ENCODE measurements at places on chromosomes 11 and 22. TPM values are rescaled to one million over a fixed set of nuclear protein-coding genes. Genes with fewer than 3 reads are reported as not detected.

SC5D gene
- total RNA-seq = 31.5 TPM

- DNase-seq = no peak
Observed at GRCh38 chr22:30783021-30783420, 88.3 kb downstream of the OSBP2 start.

GRCh38 chr11:82356316-82356715 is 377.3 kb downstream of the FAM181B start:
- DNase-seq = no peak

- DNase-seq = no peak
Observed at GRCh38 chr11:68497761-68498160, 37.2 kb downstream of the PPP6R3 start.

BTG4 gene
- total RNA-seq = not detected

DNA sequence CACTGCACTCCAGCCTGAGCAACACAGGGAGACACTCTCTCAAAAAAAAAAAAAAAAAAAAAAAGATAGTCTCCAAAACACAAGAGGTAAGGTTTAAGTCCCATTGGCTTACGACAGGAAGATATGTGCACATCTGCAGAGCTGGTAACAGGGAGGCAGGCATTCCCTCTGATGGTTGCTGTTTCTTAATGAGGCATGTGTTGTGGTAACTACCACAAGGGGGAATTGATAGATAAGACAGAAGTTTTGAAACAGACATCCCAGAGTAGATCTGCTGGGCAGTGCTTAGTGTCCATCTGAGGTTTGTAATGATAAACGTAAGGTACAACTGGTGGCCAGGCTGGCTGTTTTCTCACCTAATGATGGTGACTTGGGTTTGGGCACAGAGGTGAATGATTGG is 4.7 kb downstream of the EIF1AD start:
- no peak for DNase-seq

- no peak for DNase-seq
Observed at GRCh38 chr11:65047581-65048422, 6.8 kb downstream of the SAC3D1 start.

GRCh38 chr22:49301398-49302149 is 526.1 kb downstream of the BRD1 start:
- no peak for DNase-seq

DNA sequence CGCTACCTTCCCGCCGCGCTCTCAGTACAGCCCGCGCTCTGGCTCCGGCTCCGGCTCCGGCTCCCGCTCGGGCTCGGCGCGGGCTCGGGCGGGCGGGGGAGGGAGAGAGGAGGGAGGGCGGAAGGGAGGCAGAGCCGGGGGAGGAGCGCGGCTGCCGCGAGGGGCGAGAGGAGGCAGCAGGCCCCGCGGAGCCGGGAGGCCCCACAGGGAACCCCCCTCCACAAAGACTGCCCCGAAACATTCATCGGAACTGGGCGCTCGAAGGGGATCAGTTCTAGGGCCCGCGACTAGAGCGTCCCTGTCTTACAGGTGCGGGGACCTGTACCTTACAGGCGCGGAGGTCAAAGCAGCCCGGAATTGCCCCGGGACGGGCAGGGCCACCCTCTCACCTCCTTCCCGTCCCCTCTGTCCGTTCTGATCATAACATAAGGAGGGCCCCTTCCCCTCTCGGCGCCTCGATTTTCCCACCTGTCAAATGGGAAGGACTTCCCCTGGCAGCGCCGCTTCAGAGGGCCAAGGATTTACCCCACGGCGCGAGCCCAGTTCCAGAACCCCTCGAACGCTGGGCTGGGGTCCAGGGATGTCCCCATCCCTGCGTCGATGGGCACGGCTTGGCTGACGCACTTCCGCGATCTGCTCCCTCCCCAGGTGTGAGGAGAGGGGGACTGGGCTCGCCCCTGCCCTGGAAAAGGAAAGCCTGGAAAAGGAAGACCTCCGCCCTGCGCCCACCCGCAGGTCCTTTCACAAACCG is at the start of gene SHISA8:
SHISA8 (minus strand) TSS at position 40 of the 751 bp plus-strand sequence. CDS start 407 bp downstream, outside the sequence.
- peak; percentile 64 for DNase-seq

GRCh38 chr11:110763249-110764011 is 51.2 kb upstream of the ARHGAP20 start:
- peak; percentile 52 for DNase-seq

DNA sequence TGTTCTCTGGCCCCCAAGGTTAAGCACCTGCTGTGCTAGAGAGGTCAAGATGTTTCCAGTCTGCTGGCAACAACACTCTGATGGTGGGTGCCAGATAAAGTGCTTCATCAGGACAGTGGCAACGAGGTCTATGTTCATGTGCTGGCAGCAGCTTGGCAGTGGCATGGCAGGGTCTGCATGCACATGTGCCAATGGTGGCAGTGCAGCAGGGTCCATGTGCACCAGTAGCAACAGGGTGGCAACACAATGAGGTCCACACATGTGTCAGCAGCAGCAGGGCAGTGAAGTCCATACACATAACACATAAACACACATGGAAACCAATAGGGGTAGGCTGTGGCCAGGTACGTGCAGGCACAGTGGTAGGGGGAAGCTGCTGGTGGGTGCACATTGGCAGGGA is 48.4 kb upstream of the FAR1 start:
- no peak for DNase-seq

GRCh38 chr11:31442086-31442485 is 67.3 kb downstream of the IMMP1L start:
- no peak for DNase-seq

YPEL4 gene
- 0.68 TPM for total RNA-seq

- no peak for DNase-seq
Observed at GRCh38 chr22:23437779-23438178, 142.3 kb downstream of the IGLL1 start.

GRCh38 chr22:41513391-41513790 is 30.9 kb downstream of the POLR3H start:
- no peak for DNase-seq

BLID gene
- not detected for total RNA-seq

PISD gene
- 111 TPM for total RNA-seq

POU2AF1 gene
- total RNA-seq = 1.4 TPM

TYR gene
- total RNA-seq = not detected

GRCh38 chr11:79208126-79208525 is 232.7 kb downstream of the TENM4 start:
- DNase-seq = no peak

DNA sequence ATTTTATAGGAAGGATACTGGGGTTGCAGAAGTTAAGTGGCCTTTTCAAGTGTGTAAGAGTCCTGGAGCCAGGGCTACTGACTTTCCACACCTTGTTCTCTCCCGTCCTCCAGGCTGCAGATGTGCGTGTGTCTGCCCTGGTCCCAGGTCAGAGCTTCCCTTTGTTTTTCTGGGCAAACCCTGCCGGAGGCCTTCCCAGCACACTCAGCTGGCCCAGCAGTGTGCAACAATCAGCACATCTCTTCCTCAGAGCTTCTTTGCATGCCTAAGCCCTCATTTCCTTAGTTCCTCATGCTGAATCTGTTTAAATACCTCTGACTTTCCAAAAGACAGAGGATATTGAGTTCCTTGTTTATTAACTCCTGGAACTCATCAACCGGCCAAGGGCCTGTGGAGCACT is 80.6 kb downstream of the KCNJ1 start:
- DNase-seq = no peak

GRCh38 chr11:73233211-73233610 is 15.1 kb downstream of the P2RY2 start:
- no peak for DNase-seq

NAALAD2 gene
- 0.55 TPM for total RNA-seq

DNA sequence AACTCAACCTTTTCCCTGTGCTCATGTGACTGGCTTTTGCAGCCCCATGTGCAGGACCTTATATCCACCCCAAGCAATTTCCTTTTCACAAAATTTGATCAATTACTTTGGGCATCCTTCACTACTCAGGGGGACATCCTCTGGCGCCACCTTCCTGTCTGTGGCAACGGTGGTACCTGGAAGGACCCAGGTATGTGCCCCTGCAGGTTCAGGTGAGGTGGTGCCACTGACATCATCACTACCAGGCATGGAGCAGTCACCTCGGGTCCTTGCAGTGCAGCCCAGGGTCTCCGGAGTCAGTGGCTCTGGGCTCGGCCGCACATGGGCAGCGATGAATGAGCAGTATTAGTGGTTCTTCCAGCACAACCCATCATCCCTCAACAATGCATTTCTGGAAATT is 37.7 kb upstream of the B3GAT1 start:
- DNase-seq = no peak

DNA sequence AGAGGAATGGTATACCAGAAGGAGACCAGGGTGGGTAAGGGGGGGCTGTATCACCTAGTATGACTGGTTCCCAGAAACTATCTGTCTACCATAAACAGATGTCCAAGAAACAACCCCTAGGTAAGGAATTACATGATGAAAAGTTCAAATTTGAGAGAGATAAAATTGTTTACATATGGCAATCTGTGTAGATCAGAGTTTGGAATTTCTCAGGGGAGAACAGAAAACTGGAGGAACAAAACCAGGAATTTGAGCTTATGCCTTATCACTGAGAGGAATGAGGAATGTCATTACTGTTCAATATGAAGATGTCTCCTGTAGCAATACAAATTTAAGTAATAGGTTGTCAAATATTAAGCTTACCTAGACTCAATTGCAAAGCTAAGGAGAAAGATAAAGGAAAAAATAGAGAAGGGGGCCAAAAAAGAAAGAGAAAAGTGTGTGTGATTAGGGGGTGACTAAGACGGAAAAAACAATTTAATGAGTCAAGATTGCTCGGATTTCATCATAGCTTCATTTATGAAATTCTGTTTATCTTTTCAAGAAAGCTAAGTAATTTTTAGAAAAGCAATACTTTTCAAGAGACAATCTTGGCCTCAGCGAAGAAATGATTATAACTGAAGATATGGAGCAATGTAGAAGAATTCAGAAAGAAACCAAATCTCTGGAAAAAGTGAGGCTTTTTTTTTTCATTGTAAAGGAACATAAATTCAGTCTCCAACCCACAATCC is 117.8 kb downstream of the APOL5 start:
- no peak for DNase-seq

GRCh38 chr22:43561415-43562178 is 149.8 kb downstream of the MPPED1 start:
- no peak for DNase-seq

- no peak for DNase-seq
Observed at GRCh38 chr11:128895526-128895925, 4.4 kb downstream of the KCNJ5 start.

MS4A6E gene
- not detected for total RNA-seq

GRCh38 chr11:130999992-131000770 is 83.9 kb upstream of the SNX19 start:
- DNase-seq = no peak

- no peak for DNase-seq
Observed at GRCh38 chr11:34284811-34285481, 72.9 kb downstream of the ABTB2 start.

IFITM10 gene
- 13.5 TPM for total RNA-seq

P4HA3 gene
- total RNA-seq = 0.64 TPM
